ENCODE measurements at places on chromosomes 6 and 20.

DNA sequence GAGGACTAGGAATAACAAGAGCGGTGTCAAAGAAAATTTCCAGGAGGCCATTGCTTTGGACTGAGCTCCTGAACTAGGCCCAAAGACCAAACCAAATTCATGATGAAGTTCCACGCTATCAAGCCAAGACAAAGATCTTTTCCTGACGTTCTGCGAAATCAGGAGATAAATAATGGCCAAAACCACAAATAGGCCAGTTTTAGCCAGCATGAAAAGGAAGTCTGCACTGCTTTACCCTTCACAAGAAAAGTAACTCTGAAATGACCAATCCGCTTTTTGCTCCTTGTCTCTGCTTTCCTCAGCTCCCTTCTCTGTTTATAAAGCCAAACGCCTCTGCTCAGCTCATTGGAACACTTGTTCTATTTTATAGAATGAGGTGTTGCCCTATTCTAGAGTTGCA, 6.7 kb downstream of the NCOA5 start:
- DNase-seq = no peak

- no peak for DNase-seq
These were observed 68.4 kb downstream of the ATG5 start for GRCh38 chr6:106257195-106257594.

DNA sequence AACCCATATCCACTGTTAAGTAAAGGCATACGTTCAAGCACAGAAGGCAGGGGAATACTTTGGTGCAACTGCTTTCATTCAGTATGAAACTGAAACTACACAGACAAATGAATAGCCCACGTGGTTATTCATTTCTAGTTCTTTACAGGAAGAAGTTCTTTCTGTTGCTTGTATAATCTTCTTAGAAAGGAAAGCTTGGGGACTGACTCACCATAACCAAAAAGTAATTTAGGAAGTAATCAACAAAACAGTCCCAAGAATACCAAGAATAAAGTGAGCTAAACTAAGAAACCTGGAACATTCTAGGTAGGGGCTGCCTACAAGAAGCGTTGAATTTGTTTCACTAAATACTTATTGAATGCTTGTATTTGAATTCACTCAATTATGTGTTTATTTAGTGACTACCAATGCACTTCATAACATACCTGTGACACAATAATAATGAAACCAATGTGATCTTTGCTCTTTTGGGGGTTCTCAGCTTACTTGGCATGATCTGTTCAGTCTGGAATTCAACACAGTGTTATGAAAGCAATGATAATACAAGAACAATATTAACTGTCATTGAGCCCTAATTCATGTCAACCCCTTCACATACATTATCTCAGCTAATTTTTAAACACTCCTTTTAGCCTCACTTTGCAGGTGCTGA, 25.1 kb upstream of the KIAA0408 start:
- DNase-seq = no peak

DNA sequence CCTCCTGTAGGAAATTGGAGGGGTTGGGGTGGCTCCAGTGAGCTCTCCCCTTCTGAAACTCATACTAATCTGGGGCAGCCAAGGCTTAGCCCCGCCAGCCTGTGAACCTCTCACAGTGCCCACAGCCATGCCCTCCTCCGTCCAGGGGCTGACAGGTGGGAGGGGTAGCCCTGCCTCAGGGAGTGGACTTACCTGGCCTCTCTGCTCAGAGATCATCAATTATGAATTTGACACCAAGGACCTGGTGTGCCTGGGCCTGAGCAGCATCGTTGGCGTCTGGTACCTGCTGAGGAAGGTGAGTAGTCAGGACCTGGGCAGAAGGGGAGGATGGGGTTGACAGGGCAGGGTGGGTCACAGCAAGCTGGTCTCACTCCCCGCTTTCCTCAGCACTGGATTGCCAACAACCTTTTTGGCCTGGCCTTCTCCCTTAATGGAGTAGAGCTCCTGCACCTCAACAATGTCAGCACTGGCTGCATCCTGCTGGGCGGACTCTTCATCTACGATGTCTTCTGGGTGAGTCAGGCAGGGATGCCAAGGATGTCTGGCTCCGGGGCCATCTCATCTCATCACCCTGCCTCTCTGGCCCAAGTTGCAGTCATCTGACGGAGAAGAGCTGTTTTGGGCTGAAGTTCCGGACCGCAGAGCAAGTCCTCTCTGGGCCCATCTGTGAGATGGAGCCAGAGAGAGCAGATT, 34.7 kb downstream of the HM13 start:
- DNase-seq = no peak

DNA sequence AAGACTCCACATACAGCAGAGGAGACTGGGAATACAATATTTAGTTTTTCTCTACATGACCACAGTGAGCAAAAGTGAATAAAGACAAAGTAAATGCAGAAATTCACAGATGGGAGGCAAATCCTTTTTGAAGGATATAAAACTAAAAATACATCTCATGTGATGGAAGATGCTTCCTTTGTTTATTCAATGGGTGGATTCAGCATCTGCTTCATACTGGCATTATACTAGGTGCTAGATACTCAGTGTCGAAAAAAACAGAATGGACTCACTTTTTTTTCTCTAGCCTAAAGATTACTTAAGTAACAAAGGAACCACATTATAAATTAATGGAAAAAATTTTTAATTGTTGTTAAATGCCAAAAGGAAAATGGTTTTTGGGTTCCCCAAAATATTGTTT, 216.2 kb downstream of the TRDN start:
- no peak for DNase-seq

GRCh38 chr6:136102991-136103688, 147.0 kb downstream of the MTFR2 start:
- no peak for DNase-seq

- DNase-seq = no peak
These were observed 6.1 kb upstream of the BRD2 start for GRCh38 chr6:32962213-32962826.

GRCh38 chr6:118295336-118295735, 252.8 kb upstream of the PLN start:
- no peak for DNase-seq

- DNase-seq = no peak
These were observed 102.0 kb downstream of the POPDC3 start for GRCh38 chr6:105077596-105078385.

GRCh38 chr20:39968495-39968894, 720.5 kb downstream of the MAFB start:
- DNase-seq = no peak

GRCh38 chr6:41318654-41319565, 16.5 kb upstream of the NCR2 start:
- DNase-seq = peak; percentile 67

DNA sequence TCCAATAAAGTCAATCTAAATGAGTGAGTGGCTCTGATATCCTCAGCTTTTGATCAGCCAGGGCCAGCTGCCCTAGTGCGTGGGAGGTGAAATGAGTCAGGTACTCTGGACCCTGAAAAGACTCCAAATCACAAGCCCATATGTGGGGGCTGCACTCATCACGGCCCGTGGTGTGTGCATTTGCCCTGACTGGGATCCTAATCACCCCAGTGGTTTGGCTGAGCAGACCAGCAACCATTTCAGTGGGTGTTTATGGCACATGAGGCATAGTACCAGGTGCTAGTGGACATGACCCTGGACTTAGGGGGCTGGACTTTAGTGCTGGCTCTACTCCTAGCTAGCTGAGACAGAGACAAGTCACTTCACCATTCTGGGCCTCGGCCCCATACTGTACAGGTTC, 39.4 kb downstream of the SCML4 start:
- no peak for DNase-seq

GRCh38 chr6:22068561-22069305, 228.1 kb downstream of the PRL start:
- DNase-seq = no peak

GRCh38 chr6:75906871-75907270, 157.8 kb downstream of the MYO6 start:
- no peak for DNase-seq

All from hypothalamus (tissue), 51 donors.